ENCODE measurements at places on chromosomes 1 and 21. TPM values are rescaled to one million over a fixed set of nuclear protein-coding genes. Genes with fewer than 3 reads are reported as not detected.

CR1L gene
- not detected for total RNA-seq

DNAJC8 gene
- 82.8 TPM for total RNA-seq

ARHGEF10L gene
- 89.8 TPM for total RNA-seq

RIMKLA gene
- 4.1 TPM for total RNA-seq

URB1 gene
- 15.5 TPM for total RNA-seq

S100A7A gene
- total RNA-seq, result not detected

EYA3 gene
- 25.3 TPM for total RNA-seq

DNM3 gene
- 11.4 TPM for total RNA-seq

UBL4B gene
- total RNA-seq, result not detected

RPRD2 gene
- total RNA-seq, result 26.9 TPM

CFAP107 gene
- total RNA-seq, result not detected

EDN2 gene
- not detected for total RNA-seq

S100A7 gene
- not detected for total RNA-seq

TIAM1 gene
- 23.3 TPM for total RNA-seq

CA6 gene
- not detected for total RNA-seq

KRTAP13-1 gene
- not detected for total RNA-seq

TRNAU1AP gene
- total RNA-seq, result 39.8 TPM

KIF21B gene
- 51.1 TPM for total RNA-seq

SPRR5 gene
- not detected for total RNA-seq

RHCE gene
- 1.2 TPM for total RNA-seq

SUSD4 gene
- total RNA-seq, result 0.47 TPM

ZNF695 gene
- 7.9 TPM for total RNA-seq

ROR1 gene
- total RNA-seq, result 11.3 TPM

RIPK4 gene
- total RNA-seq, result 2.9 TPM

AADACL4 gene
- not detected for total RNA-seq

RIMS3 gene
- 126 TPM for total RNA-seq

ERRFI1 gene
- 11.8 TPM for total RNA-seq

RPTN gene
- not detected for total RNA-seq

SLC44A5 gene
- 15.4 TPM for total RNA-seq

SAMSN1 gene
- 28.3 TPM for total RNA-seq

Measured in glutamatergic neuron (in vitro differentiated cells).